Lower lobe of right lung (tissue), 2 donors: ENCODE measurements at places on chromosomes 7 and 10.

DNA sequence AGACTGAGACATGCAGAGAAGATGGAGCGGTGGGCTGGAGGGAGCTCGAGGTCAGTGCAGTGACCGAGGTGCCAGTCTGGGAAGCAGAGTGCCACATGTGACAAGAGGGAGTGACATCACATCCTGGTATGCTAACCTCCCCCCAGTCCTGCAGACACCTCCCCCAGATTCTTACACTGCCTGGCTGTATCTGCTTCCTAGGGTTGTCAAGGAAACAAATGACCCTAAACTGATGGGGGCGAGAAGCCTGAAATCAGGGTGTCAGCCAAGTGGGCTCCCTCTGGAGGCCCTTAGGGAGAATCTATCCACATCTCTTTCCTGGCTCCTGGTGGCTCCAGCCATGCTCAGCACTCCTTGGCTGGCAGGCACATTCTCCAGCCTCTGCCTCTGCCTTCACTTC, 316.1 kb upstream of the ZMIZ1 start:
- no peak for DNase-seq

DNA sequence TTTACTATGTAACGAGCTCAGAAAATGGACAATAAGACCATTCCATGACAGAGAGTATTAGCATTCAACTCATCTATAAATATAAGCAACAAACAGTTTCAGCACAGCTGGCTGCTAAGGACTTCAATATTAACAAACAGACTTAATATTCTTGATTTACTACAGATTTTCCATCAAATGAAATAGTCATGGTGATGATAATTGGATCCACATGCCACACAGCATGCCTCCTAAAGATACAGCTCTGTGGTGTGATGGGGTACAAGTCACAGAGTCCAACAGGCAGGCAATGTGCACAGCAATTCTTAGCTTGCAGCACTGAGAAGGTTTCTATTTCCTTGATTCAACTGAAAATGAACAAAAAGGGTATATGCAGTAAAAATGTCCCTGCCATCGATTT, 54.0 kb downstream of the DOCK4 start:
- DNase-seq = no peak

DNA sequence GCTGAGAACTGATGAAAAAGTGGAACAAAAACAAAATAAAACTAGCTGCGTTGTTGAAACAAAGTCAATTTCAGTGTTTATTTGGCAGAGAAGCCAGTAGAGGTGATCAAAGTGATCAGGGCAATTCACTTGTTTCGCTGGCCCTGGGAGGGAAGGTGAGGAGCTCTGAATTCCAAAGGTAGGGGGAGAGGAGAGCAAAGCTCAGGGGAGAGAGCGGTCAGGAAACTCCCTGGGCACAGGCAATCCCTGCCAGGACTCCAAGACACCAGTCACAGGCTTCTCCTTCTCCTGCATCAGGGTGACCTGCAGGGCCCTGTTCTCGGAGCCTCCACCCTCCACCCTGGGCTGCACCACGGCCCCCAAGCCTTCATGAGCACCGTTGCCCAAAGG, 6.8 kb upstream of the KIAA1217 start:
- no peak for DNase-seq

DNA sequence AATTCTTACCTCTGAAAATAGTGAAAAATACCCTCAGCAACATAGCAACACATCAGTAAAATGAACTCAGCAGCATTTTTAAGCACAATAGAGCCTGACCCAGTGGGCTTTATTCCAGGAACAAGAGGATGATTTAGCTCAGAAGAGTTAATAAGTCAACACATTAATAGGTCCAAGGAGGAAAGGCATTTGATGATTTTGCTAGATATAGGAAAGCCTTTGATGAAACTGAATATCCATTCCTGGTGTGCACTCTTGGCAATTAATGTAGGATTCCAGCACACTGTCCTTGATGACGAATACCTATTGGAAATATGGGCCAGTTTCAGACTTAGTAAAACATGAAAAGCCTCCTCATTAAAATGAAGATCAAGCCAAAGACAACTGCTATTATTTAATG, 42.5 kb downstream of the RASGEF1A start:
- DNase-seq = no peak

GRCh38 chr7:157525491-157525915, 188.7 kb downstream of the DNAJB6 start:
- DNase-seq = no peak

GRCh38 chr10:75406462-75407223, 5.1 kb upstream of the ZNF503 start:
- DNase-seq = no peak

GRCh38 chr10:60456053-60456452, 66.4 kb upstream of the ANK3 start:
- DNase-seq = no peak

DNA sequence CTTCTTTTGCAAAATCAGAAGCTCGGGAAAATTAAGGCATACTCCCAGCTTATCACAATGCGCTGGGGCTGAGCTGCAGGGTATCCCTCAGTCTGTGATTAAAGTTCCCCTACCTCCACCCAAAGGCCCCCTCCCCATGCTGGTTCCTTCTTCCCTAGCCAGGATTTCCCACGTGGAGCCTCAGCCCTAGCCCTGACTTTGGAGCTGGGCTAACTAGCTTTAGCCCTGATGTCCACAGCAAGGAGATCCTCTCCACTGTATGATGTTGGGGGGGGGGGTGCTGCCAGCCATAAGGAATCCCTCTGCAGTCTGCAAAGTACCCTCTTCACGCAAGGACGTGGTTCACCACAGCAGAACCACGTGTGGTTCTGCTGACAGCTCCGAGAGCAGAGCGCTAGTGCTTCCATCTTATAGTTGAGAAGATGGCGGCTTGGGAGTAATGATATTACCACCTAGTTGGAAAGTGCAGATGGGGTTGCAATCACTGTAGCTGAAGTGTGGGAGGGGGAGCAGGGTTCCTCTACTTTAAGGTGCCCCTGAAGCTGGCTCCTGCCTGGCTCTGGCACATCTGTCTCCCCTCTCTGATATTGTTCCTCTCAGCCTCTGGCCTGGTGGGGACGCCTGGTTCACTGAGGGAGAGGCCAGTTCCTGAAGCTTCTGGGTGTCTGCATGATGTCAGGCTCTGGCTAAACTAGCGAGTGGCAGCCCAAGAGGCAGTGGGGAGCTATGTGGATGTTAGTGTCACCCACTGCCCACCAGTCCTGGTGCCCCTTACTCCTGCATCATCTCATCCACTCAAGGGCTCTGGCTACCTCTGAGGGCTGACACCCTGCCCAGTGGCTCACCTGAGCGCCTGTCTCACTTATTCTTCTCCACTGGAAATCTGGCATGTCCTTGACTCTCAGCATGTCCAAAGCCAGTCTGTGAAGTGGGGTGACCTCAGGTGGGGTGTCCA, 270.7 kb downstream of the RPS24 start:
- DNase-seq = no peak
